Jurkat, Clone E6-1 (cell line): ENCODE measurements at places on chromosomes 7 and 10.
A peak's percentile ranks its signal among the peaks of the same experiment; 100 is the strongest.

DNA sequence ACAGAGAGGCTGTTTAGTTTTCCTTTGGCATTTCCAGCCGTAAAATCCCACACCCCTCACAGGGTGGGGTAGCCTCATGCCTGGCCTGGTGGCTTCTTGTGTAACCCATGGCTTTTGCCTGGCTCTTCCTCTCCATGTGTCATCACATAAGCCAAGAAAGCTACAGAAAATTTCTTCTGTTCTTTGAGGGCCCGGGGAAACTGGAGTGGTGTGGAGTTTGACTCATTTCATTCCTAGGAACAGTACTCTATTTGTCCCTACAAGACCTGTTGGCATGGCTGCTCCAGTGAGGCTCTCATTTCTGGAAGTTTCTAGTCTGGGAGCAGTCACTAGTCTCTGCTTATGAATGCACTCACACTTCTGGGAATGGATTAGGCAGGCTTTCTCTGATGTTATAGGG, 523.9 kb downstream of the SUGCT start:
- no peak for DNase-seq

- no peak for DNase-seq
Measured at GRCh38 chr7:110775046-110775445, 315.9 kb upstream of the LRRN3 start.

- no peak for DNase-seq
Measured at GRCh38 chr10:82874671-82875070, 999.7 kb downstream of the NRG3 start.

DNA sequence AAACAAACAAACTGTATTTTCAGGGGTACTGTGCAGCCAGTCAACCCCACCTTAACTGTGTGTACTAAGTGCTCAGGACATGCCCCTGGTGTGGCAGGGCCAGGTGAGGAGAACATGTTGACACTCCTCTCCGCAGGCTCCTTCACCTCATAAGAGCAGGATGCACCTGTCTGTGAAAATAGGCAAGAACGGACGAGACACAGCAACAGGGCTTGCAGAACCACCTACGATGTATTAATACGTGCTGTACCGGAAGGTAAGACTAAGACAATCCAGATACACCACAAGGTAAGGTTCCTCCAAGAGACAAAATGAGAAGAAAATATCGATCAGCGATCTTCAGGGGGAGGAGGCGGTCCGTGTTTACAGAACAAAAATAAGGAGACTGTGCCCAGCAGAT, 65.8 kb upstream of the CAMK2B start:
- no peak for DNase-seq

DNA sequence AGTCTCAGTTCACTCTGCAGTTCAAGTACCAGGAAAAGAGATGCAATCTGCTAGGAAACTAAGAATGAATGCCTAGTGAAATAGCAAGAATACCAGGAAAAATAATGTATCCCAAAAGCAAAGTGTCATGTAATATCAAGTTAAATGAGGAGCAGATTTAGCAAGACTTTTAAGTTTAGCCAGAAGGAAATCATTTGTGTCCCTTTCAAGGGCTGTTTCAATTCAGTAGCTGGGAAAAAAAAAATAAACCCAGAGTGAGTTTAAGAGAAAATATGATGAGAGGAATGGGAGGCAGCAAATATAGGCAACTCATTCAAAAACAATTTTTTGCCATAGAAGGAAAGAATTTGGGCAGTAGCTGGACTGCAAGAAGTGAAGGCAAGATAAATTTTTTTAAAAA, 135.8 kb downstream of the DGKB start:
- no peak for DNase-seq

DNA sequence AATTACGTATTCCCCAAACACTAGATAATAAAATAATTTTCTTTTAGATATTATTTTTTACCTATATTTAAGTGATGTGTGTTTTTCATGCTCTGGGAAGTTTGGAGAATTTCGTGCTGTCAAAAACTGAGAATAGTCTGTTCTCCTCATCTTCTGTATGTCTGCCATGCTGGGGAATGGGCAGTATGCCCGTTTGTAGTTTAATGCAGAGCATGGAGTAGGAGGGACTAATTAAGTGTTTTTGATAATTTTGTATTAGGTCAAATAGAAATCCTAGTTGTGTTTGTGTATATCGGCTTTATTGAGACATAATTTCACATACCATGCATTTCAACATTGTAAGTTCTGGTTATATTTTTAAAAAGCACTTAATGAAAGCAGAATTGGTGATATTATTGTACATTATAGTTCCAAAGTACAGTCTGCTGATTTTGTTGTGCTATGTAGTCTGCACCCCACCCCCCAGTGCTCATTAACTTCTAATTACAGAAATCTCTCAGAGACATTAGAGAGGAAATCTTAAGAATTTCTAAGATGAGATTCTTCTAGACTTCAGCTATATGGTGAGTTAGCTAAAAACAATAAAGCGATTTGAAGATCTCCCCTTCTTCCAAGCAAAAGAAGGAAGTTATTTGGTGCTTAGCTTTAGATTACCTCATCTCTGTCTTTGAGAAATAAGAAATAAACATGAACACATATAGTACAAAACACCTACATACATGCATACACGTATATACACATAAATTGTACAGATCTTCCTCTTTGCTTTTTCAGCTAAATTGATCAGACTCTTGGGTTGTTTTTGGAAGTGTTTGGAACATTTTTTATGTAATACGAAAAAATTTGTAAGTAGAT, 22.2 kb downstream of the ZRANB1 start:
- DNase-seq, result no peak

- DNase-seq, result peak; percentile 60
Measured at GRCh38 chr10:103504181-103504783, 10.8 kb downstream of the NEURL1 start.

- DNase-seq, result no peak
Measured at GRCh38 chr10:47065903-47066302, 154.7 kb downstream of the PTPN20 start.

GRCh38 chr10:70715853-70716795, 43.8 kb downstream of the ADAMTS14 start:
- no peak for DNase-seq

DNA sequence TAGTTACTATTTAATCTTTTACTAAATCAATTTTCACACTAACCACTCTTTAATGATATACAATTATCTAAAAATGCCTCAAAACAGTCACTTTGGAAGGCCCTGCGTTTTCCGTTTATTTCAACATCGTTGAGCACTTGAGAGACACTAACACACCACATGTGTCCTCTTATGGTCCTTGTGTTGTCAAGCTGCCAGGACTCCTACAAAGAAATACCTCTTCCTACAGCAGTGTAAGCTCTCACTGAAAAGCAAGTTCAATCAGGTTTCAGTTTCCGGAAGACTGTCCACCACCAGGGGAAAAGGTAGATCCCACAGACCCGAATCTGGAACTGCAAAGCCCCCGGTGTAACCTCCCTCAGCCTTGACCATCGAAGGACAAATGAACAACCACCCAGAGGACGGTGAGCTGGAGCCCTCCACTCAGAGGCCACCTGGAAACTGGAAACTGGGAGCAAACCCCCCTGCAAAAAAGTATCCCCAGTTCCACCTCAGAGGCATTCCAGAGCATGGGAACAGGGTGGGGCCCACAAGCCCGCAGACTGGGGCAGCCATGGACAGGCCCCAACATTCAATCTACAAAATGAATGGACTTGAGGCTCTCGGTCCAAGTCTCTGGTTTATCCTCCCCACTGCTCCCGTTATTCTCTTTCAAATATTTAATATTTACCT, 37.6 kb downstream of the KCNH2 start:
- DNase-seq, result no peak

GRCh38 chr10:55410415-55410885, 609.4 kb upstream of the PCDH15 start:
- DNase-seq, result no peak

GRCh38 chr7:651032-651728, 75.3 kb upstream of the DNAAF5 start:
- DNase-seq, result no peak

DNA sequence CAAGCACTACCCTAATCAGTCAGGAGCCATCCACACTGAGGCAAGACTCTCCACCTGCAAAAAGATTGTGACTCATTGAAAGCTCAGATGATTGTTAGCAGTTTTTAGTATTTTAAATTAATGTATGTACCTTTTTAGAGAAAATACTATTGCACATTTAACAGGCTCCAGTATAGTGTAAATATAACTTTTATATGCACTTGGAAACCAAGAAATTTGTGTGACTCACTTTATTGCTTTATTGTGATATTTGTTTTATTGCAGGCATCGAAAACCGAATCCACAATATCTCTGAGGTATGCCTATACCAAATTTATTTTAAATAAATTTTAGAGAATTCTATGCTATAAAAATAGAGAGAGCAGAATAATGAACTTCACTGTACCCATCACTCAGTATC, 122.0 kb downstream of the TEX36 start:
- no peak for DNase-seq

GRCh38 chr10:48439581-48440041, 133.1 kb downstream of the MAPK8 start:
- DNase-seq, result no peak

DNA sequence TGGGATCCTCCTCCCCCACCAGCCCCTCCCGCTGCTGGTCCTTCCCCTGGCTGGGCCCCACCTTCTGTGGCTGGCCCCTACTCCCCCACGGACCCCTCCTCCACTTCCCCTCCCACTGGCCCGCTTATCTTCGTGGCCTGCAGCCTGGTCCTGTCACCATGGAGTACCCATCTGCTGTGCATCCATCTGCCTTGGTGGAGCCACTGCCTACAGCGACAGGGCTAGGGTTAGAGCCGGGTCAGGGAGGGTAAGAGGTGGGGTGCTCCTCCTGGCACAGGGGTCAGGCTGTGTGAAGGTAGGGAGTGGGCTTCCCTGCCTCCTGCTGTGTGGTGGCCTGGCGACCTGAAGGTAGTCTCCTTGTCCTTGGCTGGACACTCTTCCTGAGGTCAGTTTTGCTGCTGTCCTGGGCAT, 5.2 kb downstream of the ADCY1 start:
- no peak for DNase-seq

DNA sequence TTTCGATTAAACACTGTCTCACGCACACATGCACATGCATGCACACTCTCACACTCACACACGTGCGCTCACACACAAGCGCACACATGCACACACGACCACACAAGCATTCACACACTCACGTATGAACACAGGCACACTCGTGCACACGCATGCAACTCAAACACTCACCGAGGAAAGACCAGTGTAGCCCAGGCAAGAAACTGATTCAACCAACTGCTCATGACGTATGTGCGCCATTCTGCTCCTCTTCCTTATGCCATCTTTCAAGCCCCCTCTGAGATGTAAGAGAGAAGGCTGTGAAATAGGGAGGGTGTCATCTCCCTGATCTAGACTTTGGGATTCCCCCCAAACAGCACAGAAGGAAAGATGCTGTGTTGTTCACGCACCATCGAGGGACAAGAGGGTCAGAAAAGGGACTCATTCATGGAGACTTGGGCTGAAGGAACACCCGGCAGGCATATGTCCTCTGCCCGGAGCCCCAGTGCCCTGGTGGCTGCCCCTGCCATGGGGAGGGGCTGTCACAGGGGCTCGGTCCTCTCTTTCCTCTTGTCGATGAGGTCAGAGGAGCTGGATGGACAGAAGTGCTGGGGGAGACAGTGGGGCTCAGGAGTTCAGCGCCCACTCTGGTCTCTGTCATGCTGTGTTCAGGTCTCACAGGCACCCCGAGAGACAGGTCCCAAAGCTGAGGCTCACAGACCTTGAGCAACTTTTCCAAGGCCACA, 130.1 kb upstream of the SHH start:
- DNase-seq, result no peak

GRCh38 chr7:123410273-123410904, 124.0 kb downstream of the IQUB start:
- DNase-seq, result no peak

DNA sequence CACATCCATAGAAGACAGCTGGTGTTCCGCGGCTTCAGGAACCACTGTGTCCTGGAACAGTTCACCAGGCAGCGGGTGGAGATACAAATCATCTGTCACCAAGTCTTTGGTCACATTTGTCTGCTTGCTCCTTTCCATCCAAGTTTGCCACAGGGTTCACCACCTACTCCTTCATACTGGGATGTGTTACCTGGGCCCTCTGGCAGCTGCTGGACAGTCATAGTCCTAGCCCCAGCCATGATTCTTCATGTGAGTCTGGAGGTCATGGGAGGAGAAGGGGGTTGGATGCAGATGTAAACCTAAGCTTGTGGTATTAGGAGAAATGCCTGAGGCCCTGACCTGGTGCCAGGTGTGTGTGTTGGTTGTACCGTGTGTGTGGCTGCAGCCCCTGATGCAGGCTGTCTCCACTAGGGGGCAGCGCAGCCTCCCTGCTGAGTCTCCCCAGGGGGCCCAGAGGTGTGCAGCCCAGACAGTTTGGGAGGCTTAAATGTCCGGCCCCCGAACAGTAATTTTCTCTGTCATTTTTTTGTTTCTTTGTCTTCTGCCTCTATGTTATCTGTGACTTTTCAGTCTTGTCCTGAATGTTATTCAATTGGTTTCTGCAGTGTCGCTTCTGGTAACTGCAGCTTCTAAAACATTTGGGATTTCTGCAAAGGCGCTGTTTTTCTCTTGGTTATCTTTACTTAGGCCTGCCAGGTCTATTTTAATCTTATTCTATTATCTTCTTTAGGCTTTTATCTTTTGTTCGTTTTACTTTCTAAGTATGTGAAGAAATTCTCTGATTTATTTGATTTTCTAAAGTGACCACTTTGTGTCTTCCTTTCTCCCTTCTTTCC, 14.8 kb downstream of the NPS start:
- peak; percentile 7 for DNase-seq

- DNase-seq, result no peak
Measured at GRCh38 chr10:8628351-8628750, 573.9 kb downstream of the GATA3 start.

DNA sequence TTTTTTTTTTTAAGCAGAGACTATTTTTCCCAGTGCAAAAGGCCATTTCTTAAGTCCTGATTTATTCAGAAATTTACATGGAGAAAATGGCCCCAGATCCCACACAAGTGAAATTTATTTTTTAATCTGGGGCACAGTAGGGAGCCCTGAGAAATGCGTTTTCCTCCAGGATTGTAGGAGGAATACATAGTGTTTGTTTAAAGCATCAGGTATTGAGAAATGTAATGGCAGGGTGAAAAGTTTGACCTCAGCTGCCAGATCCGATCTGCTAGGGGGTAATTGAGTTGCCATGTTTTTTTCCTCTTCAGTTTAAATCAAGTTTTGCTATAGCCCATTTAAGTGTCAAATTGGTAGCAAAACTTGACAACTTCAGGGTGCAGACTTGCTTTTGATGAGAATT, 110.0 kb downstream of the LRMDA start:
- no peak for DNase-seq

DNA sequence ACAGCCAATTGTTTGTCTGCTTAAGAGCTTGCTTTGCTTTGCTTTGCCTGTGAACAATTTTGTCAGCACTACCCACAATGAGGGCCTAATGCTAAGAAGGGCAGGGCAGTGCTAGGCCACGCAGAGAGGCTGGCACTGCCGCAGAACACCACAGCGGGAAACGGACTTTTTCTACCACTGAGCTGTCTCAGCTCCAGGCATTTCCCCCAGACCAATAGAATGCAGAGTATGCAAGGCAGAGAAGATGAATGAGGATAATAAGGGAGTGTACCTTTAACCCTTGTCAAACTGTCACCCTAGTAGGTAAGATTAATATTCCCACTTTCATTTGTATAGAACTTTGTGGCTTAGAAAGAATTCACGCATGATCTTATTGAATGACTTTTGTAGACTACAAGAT, 104.5 kb downstream of the SH3PXD2A start:
- no peak for DNase-seq

GRCh38 chr7:123987445-123987844, 45.4 kb downstream of the TMEM229A start:
- no peak for DNase-seq
